Myometrial cell (primary cell): ENCODE measurements at places on chromosomes 5 and 9. TPM values are rescaled to one million over a fixed set of nuclear protein-coding genes. Genes with fewer than 3 reads are reported as not detected.

TMEM215 gene
- total RNA-seq = not detected in 2 replicates

PCDHGA7 gene
- total RNA-seq = 0.89 and 2.0 TPM in 2 replicates

PDE6A gene
- total RNA-seq = not detected in 2 replicates

NTRK2 gene
- not detected in 2 replicates for total RNA-seq

SNX24 gene
- 23.7 and 25.9 TPM in 2 replicates for total RNA-seq

GAPT gene
- not detected in 2 replicates for total RNA-seq

FGD3 gene
- total RNA-seq = not detected in 2 replicates

NSG2 gene
- total RNA-seq = not detected in 2 replicates

PKN3 gene
- total RNA-seq = 3.7 and 4.6 TPM in 2 replicates

DNAH5 gene
- total RNA-seq = 0.89 and 1.2 TPM in 2 replicates

SLC45A2 gene
- not detected in 2 replicates for total RNA-seq

MVB12B gene
- 2.6 and 5.3 TPM in 2 replicates for total RNA-seq

CCIN gene
- 0.71 and 1.2 TPM in 2 replicates for total RNA-seq
